ENCODE measurements at places on chromosomes 7 and 10.

DNA sequence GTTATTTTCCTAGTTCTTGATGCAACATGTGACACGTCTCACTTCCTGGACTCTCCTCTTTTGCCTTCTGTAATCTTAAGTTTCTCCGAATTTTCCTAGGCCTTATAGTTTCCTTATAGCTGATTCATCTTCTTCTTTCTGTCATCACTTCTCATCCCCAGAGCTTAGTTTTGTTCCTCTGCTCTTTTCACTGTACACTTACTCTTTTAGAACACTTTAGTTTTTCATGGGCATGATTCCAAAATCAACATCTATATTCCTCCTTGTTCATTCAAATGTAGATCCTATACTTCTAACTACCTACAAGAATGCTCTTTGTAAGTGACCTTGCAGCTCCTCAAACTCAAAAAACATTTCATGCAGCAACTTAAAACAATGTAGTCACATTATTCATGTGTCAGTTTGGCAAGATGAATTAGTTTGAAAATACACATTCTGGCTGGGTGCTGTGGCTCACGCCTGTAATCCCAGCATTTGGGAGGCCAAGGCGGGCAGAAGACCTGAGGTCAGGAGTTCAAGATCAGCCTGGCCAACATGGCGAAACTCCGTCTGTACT, 13.1 kb upstream of the SLC26A3 start:
- DNase-seq = no peak

GRCh38 chr10:75208181-75208580, 2.4 kb upstream of the VDAC2 start:
- no peak for DNase-seq

GRCh38 chr10:116536810-116537209, 8.9 kb upstream of the PNLIP start:
- no peak for DNase-seq

DNA sequence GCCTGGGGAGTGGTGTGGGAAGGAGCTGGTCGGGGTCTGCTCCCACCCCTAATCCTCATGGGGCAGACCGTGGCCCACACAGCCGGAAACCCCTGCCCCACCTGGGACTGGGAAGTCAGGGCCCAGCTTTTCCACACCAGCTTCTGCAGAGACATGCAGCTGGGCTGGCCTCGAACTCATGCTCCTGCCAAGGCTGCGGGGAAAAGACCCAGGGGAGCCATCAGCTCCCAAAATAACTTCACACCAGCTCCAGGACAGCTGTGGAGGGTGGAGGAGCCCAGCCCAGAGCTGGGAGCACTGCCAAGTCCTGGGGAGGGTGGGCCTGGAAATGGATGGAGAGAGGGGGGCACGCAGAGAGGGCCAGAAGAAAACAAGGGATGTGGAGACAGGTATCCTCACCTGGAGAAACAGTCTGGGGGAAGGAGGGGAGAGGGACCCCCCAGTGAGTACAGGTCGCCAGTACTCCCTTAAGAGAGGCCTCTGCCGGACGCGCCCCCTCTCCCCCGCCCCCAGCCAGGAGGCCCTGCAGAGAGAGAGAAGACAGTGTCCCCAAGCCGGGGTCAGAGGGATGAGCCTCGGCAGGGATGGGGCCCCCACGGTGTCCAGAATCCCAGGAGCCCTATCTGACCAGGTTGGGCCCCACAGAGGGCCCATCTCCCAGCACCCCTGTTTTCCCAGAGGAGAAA, 11.5 kb upstream of the GRIFIN start:
- DNase-seq = no peak

DNA sequence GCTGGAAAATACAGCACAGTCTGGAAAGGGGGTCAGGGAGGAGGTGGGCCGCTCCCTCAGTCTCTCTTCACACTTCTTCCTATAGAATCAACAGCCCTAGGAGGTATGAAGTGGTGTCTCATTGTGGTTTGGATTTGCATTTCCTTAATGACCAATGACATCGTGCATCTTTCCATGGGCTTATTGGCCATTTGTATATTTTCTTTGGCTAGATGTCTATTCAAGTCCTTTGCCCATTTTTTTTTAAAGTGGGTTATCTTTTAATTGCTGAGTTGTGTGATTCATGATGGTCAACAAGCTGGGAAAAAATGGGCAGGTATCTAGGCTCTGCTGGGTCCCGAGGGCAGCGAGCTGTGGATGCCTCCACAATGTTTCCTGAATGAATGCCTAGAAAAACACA, 29.1 kb downstream of the TMEM130 start:
- DNase-seq = no peak

DNA sequence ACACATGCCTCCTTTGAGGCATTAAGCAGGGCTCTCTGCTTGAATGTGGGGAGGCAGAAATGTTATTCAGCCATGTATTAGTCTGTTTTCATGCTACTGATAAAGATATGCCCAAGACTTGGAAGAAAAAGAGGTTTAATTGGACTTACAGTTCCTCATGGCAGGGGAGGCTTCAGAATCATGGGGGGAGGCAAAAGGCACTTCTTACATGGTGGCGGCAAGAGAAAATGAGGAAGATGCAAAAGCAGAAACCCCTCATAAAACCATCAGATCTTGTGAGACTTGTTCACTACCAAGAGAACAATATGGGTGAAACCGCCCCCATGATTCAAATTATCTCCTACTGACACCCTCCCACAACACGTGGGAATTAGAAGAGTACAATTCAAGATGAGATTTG, 37.9 kb downstream of the ST7 start:
- DNase-seq = no peak

DNA sequence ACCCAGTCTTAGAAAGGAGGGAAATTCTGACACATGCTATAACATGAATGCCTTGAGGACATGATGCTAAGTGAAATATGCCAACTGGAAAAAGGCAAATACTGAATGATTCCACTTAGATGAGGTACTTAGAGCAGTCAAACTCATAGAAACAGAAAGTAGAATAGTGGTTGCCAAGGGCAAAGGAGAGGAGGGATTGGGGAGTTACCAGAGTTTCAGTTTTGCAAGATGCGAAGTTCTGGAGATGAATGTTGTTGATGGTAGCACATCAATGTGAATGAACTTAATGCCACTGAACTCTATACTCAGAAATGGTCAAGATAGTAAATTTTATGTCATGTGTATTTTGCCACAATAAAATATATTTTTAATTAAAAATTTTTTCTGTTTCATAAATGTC, 38.9 kb downstream of the DRGX start:
- no peak for DNase-seq

DNA sequence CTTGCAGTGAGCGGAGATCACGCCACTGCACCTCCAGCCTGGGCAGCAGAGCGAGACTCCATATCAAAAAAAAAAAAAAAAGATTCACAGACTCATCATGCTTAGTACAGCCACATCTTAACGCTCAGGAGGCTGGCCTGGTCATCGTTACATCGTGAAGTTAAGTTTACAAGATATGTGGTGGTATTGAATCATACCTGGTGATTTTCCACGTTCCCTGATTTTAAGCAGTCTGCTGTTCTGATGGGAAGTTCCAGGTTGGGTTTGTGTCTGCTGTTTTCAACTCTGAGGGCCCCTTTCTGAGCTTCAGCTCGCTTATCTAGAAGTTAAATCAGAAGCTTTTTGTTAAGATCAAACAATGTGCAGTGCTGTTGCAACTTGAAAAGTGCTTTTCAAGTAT, 6.9 kb downstream of the PPP2R2D start:
- DNase-seq = no peak

DNA sequence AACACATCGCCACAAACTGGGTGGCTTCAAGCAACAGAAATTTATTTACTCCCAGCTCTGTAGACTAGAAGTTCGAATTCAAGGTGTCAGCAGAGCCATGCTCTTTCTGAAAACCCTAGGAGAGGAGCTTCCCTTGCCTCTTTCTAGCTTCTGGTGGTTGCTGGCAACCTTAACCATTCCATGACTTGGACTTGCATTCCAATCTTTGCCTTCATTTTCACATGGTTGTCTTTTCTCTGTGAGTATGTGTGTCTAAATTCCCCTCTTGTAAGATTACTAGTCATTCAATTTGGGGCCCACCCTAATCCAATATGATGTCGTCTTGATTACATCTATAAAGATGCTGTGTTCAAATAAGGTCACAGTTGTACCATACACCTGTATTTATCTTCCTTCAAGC, 65.9 kb upstream of the PRKG1 start:
- no peak for DNase-seq

DNA sequence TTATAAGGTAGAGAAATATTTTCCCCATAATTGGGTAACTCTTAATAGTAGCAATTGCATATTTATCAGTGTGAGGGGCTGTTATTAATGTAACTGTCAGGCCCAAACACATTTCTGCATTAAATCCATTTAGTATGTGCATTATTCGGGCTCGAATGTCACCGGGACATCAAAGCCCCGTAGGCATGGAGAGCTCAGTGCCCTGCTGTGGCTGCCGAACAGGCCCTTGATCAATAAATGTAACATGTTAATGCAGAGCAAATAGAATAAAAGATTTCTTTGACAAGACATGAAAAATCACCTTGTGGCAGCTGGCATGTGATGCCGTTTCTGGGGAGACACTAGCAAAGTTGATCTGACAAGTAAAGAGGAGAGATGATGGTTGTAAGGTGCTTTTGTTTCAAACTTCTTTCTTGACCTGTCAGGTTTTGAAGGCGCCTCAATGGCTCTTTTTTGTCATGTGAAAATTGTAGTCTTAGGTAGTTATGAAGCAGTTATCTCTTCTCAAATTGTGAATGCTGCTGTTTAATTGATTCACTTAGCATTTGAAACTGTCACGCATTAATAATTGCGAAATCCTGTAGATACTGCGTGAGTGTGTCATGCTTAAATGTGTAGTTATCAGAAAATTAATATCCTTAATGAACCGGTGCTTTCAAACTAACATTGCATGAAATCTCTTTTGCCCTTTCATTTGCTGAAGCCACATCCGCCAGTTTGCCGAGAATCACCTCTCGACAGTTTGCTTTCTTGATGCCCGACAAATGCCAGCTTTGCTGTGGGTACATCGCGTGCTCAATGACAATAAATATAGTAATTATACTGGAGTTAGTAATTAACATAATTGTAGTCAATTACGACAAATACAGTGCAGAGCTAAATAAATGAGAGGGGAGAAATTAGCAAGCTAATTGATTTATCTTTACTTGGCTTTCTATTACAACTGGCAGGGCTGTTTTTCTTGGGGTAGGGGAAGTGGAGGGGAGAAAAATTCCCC, 19.5 kb downstream of the LRMDA start:
- no peak for DNase-seq

- no peak for DNase-seq
Observed at GRCh38 chr7:78018641-78019446, 220.3 kb downstream of the PHTF2 start.

- DNase-seq = no peak
Observed at GRCh38 chr10:132957131-132957530, 14.8 kb upstream of the CFAP46 start.

- DNase-seq = no peak
Observed at GRCh38 chr10:61606959-61607907, 55.5 kb upstream of the CABCOCO1 start.

GRCh38 chr10:71397296-71398212, 834 bp downstream of the CDH23 start:
- no peak for DNase-seq

DNA sequence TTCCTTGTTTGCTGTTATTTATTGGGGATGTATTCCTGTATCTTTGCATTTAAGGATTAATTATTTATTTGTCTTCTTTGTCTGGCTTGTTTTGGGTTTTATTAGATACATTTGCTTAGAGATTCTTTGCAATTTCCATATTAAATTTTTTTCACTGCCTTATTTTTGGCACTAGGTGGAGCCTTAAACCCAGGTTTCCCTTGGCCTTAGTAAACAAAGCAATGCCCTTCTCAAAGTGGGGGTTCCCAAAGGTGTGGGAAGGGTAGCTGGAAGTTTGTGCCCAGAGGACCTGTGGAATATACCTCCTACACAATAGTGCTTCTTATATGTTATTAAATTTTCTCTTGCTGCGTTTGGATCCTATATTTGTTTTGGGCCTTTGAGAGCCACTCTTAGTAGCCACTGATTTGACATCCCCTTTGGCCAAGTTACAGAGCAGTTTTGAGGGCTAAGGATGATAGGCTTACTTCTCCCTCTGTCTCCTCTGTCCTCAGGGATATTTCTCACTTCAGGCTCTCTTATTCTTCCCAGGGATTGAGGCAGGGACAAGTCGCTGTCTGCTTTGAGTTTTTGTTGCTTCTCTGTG, 162.3 kb downstream of the ITGB1 start:
- DNase-seq = no peak

- DNase-seq = no peak
Observed at GRCh38 chr10:116465546-116465945, 37.9 kb downstream of the PNLIPRP3 start.
